Activated naive CD4-positive, alpha-beta T cell (primary cell): ENCODE measurements at places on chromosomes 3 and 15.

DNA sequence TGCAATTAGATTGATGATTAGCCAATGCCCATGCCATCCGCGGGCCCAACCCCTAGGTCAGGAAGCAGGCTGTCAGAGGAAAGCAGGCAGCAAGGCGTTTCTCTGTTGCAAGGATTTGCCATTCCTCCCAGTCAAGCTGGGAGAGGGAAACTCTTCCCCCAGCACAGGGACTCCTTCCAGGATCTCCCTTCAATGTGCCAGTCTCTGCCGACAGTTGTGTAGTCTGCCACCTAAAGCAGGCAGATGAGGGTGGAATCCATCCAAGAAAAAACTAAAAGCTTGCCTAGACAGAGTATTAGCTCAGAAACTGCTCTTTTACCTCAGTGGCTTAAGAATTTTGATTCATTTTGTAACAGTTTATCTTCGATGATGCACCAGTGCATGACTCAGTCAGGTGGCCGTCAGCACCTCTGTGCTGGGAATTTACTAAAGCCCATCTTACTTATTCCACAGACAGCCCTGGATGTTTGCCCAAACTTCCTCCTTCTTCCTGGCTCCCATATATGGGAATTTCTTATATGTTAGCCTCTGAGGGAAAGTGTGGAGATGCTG is 501.5 kb upstream of the THBS1 start:
- DNase-seq, result no peak

GRCh38 chr3:183261151-183261724 is 8.2 kb downstream of the B3GNT5 start:
- no peak for DNase-seq

DNA sequence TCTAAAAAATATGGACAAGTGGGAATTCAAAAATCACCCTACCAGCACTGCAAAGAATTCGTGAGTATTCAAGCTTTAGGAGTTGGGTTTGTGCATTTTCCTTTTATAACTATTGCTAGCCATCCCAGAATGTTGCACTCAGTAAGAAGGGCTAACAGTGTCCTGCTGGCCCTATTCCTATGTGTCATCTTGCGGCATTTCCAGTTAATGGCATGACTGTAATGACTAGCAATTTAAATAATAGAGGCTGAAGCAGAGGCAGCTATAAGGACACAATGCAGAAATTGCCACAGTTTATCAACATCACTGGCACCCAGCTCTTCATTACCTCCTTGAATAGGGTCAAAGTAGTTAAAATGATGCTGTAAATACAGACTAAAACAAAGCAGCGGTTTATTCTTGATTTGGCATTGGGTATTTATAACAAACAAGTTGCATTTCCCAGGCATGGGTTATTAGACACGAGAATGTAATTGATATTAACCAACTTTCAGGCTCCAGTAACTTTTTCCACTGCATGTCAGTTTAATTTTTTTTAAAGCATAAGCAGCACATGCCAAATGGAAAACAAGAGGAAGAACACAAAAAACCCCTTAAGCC is 177.6 kb downstream of the FHIT start:
- DNase-seq, result no peak

GRCh38 chr3:119468041-119468440 is 722 bp upstream of the POGLUT1 start:
- DNase-seq, result no peak

- no peak for DNase-seq
These were observed 1.3 kb downstream of the HACD2 start for GRCh38 chr3:123583561-123583960.

GRCh38 chr3:157559401-157559800 is 56.2 kb upstream of the VEPH1 start:
- no peak for DNase-seq

DNA sequence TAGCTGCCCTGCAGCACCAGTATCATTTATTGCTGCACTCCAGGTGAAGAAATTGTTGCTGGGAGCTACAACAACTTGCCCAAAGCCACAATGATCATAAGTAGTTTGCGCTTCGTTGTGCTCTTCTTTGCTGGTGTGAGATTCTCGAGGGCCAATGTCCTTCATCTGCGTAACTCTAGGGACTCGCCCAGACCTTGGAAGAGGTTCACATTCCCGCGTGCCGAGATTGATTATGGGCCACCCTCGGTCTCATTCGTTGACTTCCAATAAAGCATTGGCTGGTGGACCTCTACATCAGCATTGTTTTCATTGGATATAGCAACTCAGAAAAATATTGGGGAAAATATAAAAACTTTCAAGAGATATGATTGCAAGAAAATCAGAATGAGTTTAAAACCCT is 423 bp upstream of the PHLDB2 start:
- no peak for DNase-seq

DNA sequence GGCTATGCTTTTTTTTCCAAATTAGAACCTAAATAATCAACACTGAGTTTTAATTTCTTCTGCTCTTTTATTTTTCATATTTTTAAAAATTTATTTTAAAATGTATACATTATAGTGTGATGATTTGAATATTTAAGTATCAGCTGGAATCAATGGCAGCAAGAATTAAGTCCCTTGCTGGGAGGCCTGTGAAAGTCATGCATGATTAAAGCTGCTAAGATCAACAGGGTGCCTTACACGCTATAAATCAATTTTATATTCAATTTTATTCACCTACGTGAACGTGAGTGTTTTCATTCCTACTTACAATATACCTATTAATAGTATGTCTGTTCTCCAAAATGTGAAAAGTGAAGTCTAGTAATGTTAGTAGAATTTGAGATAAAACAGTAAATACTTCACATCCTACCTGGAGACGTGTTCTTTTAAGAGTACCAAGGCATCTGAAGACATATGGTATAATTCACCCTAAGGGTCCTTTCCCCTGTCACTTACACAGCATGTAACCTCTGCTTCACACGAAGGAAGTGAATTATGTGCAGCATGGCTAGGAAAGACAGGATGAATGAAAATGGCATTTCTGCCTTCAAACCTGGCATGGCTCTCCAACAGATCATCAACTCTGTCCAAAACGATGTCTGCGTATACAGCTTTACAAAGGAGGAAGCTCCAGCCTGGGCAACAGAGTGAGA is 640.4 kb upstream of the ROBO1 start:
- DNase-seq, result no peak

- DNase-seq, result no peak
These were observed 18.2 kb upstream of the SMAD3 start for GRCh38 chr15:67047149-67047661.

DNA sequence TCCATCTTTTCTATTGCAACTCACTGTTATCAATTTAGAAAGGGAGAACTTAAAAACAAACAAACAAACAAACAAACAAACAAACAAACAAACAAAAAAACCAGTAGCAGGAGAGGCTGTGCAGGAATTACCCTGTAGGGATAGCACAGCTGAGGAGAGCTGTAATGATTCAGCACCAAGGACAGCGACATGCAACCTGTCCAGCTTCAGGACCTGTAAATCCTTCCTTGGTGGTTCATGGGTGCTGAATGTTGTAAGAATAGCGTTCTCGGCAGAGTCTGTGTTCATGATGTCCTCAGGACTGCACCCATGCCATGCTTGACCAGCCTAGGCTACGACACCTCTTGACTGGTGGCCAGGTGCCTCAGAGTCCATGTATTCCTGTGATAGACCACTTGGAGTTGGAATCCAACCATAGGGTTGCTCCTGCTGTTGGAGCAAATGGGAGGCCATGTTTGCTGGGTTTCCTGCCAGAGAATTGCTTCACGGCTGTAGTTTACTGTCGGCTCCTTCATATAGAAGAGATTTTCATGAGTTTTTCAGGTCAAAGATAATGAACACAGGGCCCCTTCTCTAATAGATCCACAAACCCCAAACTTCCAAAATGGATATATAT is 65.9 kb downstream of the CACNA2D3 start:
- DNase-seq, result no peak

GRCh38 chr3:129310111-129311011 is 31.7 kb downstream of the HMCES start:
- no peak for DNase-seq

- no peak for DNase-seq
These were observed 5.8 kb upstream of the DIS3L start for GRCh38 chr15:66287461-66288057.

GRCh38 chr15:68782589-68783161 is 38.0 kb downstream of the ANP32A start:
- no peak for DNase-seq

GRCh38 chr15:29130951-29131839 is 138.4 kb downstream of the NSMCE3 start:
- no peak for DNase-seq

DNA sequence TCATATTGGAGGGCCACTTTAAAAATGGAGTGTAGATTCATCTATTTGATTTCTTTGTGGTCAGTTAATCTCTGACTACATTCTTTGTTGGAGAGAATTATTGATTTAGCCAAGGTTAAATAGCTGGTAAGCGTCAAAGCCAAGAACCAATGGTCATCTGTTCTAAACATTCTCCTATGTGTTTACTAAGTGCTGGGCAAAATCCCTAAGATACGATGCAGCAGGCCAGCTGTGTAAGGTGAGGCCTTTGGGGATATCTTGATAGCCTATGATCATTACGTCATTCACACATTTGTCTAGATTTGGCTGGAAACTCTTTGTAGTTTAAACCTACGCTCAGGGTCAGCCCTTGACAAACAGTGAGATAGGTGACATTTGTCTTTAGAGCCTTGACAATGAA is 236.2 kb downstream of the NR1D2 start:
- no peak for DNase-seq

- DNase-seq, result no peak
These were observed 16.3 kb upstream of the RAB7A start for GRCh38 chr3:128709506-128710210.

GRCh38 chr3:78875851-78876250 is 891.9 kb downstream of the ROBO1 start:
- DNase-seq, result no peak

- DNase-seq, result no peak
These were observed 71.4 kb downstream of the KLF13 start for GRCh38 chr15:31397851-31398661.

GRCh38 chr3:5016211-5017161 is 37.2 kb downstream of the BHLHE40 start:
- DNase-seq, result no peak

GRCh38 chr3:10428406-10429091 is 76.8 kb downstream of the ATP2B2 start:
- no peak for DNase-seq

DNA sequence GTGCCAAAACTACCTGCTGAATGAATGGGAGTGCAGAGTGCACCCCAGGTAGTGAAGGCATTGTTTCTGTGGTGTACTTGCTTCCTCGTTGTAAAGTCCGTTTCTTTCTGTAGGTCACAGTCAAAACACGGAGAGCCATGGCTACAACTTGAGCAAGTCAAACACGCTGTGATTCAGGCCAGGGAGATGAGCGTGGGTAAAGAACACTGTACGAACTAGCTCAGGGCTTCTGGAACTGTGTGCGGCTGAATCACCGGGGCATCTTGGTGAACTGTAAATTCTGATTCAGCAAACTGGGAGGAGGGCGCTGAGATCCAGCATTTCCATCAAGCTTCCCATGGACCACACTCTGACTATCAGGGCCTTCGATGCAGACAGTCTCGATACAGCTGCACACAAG is 5.0 kb upstream of the TNK2 start:
- no peak for DNase-seq

- DNase-seq, result no peak
These were observed 40.9 kb upstream of the LDHAL6B start for GRCh38 chr15:59165726-59166125.

GRCh38 chr3:98917608-98918007 is 16.1 kb upstream of the DCBLD2 start:
- DNase-seq, result no peak

- no peak for DNase-seq
These were observed 5.1 kb downstream of the SPTBN5 start for GRCh38 chr15:41888662-41889253.

GRCh38 chr3:158272081-158272480 is 162.2 kb downstream of the RSRC1 start:
- no peak for DNase-seq

GRCh38 chr3:18300916-18301315 is 124.2 kb downstream of the SATB1 start:
- no peak for DNase-seq

GRCh38 chr3:62255758-62256157 is 117.6 kb downstream of the FEZF2 start:
- no peak for DNase-seq

DNA sequence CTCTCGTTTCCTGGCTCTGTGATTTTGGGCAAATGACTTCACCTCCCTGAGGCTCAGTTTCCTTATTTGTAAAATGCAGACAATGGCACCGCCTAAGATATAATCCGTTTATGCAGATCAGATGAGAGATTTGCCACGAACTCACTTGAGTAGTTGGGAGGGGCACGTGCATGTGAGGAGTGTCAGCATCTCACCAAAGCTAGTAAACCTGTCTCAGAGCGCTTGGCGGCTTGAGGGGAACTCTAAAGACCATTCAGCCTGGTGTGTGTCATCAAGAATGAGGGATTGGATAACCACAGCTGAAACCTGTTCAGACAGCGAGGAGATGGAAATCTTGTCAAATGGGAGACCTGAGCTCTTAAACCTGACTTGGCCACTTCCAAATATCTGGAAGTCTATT is 48.7 kb downstream of the BDH1 start:
- DNase-seq, result no peak

GRCh38 chr15:67762610-67763368 is 62.5 kb upstream of the SKOR1 start:
- DNase-seq, result peak; percentile 14

DNA sequence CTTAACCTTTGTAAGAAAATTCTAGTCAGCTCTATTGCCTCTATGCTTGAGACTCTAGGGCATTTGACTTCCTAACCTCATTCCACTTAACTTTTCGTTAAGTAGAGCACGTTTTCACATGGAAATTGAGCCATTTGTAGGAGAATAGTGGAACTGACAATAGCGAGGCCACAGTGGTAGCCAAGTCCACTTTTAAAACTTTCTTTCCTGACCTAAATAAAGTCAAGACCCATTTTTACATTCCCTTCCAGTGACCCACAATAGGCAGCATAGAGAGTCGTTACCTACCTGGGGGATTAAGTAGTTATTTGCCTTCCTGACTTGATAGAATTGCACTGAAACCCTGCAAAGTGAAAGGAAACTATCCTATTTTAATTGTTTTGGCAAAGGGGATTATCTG is 386.0 kb upstream of the NECTIN3 start:
- DNase-seq, result no peak

GRCh38 chr3:189714991-189715961 is 84.1 kb downstream of the TP63 start:
- no peak for DNase-seq

DNA sequence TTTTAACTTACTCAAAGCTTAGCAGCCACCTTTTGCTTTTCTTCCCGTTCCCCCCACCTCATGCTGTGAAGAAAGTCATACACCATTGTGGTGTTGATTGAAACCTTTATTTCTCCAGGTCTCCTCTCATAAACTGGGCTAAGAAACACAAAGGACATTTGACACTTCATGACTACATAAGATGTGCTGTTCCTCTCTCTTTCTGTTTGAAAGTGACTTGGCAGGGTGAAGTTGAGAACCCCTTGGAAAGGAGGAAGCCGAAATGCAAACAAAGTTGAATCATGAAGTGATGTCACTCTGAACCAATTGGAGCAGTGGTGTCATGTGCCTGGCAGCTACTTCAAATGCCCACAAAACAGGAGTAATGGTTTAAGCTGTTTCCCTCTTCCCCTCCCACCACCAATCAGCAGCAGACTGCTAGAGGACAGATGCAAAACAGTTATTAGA is 174.7 kb downstream of the IGF1R start:
- DNase-seq, result no peak

- no peak for DNase-seq
These were observed 9.9 kb upstream of the GP9 start for GRCh38 chr3:129050556-129051295.

GRCh38 chr15:75348034-75348561 is 1.3 kb downstream of the NEIL1 start:
- DNase-seq, result no peak
